ENCODE measurements at places on chromosomes 7 and 10.

GRCh38 chr7:80413383-80413945 lies 98.4 kb downstream of the GNAT3 start:
- DNase-seq = peak; percentile 88

- DNase-seq = no peak
Measured at GRCh38 chr7:98643236-98643985, 26.3 kb downstream of the NPTX2 start.

GRCh38 chr7:1530946-1531262 lies 402 bp downstream of the MAFK start:
- no peak for DNase-seq

- DNase-seq = no peak
Measured at GRCh38 chr10:65234261-65234660, 1691.6 kb upstream of the LRRTM3 start.

DNA sequence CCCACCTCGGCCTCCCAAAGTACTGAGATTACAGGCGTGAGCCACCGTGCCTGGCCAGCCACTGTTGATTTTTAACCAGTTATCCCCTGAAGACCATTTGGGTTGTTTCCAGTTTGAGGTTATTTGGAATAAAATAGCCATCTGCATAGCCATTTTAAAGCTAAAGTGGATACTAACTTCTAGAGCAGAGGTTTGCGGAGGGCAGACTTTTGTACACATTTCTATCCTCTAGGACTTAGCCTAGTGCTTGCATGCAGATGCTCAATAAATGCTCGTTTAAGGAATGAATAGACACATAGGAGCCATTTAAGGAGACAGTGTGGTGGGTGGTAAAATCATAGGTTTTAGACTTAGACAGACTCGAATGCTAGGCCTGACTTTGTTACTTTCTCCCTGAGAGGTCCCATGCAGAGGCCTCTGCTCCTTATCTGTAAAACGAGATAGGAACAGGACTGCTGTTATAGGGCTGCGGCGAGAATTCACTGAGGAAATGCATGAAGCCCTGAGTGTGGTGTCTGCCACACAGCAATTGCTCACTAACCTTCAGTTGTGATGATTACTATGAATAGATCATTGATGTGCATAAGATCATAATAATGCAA lies 75.9 kb downstream of the PFKFB3 start:
- DNase-seq = no peak

GRCh38 chr7:134813663-134814396 lies 34.4 kb downstream of the CALD1 start:
- no peak for DNase-seq

DNA sequence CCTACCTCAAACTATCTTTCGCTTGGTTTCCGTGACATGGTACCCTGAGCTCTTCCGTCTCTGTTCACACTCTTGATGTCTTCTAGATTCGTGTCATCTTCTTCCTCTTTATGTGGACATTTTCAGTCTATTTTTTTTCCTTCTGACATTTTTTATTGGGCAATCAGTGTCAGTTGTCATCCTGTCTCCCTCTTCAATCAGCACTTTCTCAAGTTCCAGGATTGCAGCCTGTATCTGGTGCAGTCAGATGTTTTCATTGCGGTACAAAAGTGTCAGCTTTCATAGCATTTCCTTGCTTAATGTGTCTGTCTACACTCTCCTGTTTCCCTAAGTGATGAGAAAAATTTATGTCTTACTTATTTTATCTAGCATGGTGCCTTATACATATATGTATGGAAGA lies 51.1 kb upstream of the ETV1 start:
- DNase-seq = no peak

- no peak for DNase-seq
Measured at GRCh38 chr7:2012981-2013380, 219.8 kb downstream of the MAD1L1 start.

- peak; percentile 79 for DNase-seq
Measured at GRCh38 chr10:103854686-103855391, 537 bp downstream of the SH3PXD2A start.

DNA sequence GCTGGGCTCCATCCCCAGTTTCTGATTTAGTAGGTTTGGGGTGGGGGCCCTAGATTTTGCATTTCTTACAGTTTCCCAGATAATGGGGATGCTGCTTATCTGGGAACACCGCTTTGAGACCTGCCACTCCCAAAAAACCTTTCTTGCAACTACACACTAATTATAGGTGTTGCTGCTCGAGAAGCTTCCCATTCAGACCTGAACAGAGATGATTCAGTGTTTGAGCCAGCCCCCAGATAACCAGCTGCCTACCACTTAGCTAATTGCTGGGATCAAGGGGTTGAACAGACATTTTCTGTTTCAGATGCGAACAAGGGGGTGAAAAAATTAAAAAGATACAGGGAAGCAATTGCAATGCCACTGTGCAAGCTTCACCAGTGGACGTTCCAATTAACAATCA lies 448.5 kb downstream of the KCNMA1 start:
- DNase-seq = no peak

DNA sequence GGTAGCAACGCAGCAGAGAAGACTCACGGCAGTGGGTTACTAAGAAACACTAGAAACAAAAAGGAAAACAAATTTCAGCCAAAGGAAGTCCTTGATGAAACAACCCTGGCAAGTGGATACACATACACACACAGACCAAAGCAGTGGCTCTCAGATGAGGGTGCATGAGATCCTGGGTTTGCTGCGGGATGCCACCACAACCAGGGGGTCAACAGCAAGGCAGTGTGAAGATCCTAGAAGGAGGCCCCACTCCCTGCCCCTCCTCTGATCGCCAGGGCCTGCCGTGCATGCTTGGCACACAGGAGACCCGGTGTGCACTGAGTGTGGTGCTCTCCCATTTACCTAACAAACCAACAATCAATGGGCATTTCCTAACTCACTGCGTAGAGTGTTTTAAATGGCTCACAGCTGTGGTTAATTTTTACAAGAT lies 252.3 kb upstream of the KLF14 start:
- no peak for DNase-seq

- DNase-seq = peak; percentile 94
Measured at GRCh38 chr10:5071411-5072198, 22.6 kb upstream of the AKR1C3 start.

- peak; percentile 81 for DNase-seq
Measured at GRCh38 chr10:13349463-13350274, 1.6 kb upstream of the SEPHS1 start.

DNA sequence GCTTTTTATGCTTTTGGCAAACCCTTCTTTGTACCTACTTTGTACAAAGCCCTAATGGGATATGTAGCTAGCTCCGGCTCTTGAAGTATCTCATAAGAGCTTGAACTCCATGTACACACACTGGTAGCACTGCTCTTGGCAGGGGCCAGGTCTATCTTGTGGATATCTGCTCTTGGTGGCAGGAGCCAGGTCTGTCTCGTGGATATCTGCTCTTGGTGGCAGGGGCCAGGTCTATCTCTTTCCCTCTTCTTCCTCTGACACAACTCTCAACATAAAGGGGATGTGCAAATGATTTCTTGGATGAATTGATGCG lies 91.9 kb downstream of the WNT2 start:
- DNase-seq = no peak

- no peak for DNase-seq
Measured at GRCh38 chr7:86013662-86014061, 630.0 kb upstream of the GRM3 start.

- DNase-seq = no peak
Measured at GRCh38 chr10:91759581-91759986, 38.6 kb upstream of the TNKS2 start.

DNA sequence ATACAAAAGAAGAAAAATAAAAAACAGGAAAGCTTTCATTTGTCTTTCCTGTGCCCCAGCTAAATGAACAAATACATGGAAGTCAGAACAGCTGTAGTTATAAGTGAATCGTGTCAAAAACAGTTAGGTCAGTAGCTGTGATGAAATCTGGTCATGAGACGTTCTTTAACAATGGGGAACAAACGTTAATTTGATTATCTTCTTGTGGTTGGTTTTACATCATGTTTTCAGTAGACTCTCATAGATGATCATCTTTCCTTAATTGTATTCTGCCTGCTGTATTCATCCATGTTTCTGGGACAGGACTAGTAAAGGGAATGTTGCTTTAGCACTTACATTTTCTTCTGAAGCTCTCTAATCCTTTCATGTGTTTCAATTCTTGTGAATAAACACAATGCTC lies 97.0 kb downstream of the PCLO start:
- peak; percentile 67 for DNase-seq

DNA sequence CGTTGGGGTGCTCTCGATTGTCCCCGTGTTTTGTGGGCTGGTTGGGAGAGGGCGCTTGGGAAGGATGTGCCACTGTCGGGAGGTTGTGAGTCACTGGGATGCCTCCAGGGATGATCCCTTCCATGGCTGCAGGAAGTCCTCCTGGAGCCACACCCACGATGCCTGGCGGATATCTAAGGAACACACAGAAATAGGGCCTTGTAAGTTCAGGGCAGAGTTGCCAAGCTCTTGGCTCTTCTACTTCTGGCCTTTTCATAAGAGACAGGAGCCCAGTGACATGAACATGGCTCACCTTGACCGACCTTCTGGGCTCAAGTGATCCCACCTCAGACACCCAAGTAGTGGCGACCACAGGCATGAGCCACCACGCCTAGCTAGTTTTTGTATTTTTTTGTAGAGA lies 47.6 kb downstream of the ZRANB1 start:
- DNase-seq = no peak

DNA sequence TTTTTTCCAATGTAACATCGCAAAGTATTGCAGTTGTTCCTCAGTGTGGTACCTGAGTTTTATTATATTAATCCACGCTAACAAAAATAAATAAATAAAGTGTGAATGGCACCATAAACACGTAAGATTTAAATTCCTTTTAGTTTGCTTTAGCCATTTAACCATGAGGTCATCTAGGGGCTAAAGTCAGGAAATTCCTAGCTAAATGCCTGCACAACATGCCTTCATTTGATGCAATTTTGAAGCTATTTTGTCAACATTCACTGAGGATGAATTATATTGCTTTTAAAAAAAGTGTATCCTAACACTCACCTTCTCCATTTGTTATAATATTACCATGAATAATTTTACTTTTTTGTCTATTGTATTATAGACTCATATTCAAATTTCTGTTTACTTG lies 714.4 kb downstream of the GATA3 start:
- peak; percentile 4 for DNase-seq

GRCh38 chr10:116241642-116242410 lies 31.2 kb downstream of the GFRA1 start:
- DNase-seq = peak; percentile 48

GRCh38 chr10:68096913-68097516 lies 12.3 kb upstream of the MYPN start:
- no peak for DNase-seq

DNA sequence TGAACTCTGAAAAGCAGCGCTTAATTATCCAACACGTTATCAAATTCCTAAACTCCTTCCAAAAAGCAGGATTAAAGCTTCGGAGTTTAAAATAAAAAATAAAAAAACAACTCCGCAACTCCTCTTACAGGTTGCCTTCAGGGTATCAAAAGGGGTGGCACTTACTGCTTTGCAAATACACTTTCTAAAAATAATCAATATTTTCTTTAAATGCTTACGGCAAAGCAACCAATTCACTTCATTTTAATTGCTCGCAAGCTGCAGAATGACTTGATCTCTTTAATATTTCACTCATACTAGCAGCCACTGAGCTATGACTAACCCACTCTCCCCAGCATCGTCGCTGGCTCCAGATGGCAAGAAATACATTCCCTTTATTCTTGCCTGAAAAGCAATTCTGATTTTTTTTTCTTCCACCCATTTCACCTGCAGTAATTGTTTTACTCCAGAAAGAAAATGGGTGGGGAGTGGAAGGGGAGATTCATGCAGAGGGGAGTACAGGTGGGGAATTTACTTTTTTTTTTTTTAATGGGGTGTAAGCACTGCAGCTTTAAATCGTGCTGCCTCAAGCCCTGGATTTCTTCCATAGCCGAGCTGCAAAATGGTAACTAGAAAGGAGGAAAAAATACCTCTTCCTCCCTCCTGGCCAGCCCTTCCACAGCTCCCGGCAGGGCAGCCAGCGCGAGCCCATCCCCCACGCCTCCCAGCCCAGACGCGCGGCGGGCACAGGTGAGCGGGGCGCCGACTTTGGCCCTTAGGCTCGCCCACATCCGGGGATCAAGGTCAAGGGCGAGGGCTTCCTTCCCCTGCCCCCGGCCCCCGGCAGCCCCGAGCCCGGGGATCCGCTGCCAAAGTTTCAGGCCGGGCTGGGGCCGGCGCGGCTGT lies 54.2 kb upstream of the FHIP2A start:
- DNase-seq = peak; percentile 64

DNA sequence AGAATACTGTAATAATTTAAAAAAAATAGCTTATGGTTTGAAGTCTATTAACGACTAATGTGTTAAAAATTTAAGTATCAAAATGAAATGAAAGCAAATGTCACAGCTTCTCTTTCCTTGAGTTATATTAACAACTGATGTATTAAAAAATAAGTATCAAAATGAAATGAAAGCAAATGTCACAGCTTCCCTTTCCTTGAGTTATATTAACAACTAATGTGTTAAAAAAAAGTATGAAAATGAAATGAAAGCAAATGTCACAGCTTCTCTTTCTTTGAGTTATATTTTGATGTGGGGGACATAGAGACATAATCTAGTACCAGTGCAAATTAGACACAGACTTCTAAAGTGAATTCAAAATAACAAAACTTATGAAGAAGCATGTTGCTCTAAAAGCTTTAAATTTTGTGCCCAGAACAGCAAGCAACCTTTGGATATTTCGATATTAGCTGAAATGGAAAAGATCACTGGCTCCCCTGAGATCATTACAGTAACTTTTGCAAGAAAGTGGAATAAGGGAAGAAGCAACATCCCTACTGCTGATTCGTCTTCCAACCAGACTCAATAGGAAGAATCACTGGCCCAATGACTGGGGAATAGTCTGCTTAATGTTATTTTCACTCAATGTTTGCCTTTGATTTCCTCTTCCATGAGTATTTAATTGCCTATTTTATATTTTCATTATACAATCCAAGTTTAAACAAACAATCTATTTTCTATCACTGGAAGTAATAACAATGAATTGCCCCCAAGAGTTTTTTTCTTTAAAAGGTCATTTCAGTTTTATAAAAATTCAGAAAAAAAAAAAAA lies 8.0 kb downstream of the SKAP2 start:
- peak; percentile 38 for DNase-seq

DNA sequence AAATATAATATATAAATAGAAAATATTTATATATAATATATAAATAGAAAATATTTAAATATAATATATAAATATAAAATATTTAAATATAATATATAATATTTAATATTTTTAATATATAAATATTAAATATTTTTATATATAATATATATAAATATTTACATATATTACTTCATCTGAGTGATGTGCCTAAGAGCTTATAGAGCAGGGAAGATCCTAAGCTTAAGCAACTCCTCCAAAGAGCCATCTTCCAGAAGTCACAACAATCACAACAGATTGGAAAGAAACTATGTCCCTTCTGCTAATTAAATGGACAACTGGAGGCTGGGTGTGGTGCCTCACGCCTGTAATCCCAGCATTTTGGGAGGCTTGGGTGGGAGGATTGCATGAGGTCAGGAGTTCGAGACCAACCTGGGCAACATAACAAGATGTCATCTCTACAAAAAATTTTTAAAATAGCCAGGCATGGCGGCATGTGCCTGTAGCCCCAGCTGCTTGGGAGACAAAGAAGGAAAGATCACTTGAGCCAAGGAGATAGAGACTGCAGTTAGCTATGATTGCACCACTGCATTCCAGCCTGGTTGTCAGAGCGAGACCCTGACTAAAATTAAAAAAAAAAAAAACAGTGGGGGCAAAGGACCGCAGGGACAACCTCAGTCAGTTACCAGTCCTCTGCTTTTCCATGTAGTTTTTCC lies 198.7 kb downstream of the SKIDA1 start:
- peak; percentile 63 for DNase-seq
